ENCODE measurements at places on chromosomes 11 and 22.

GRCh38 chr22:30880847-30881246 lies 87.7 kb downstream of the MORC2 start:
- no peak for DNase-seq

DNA sequence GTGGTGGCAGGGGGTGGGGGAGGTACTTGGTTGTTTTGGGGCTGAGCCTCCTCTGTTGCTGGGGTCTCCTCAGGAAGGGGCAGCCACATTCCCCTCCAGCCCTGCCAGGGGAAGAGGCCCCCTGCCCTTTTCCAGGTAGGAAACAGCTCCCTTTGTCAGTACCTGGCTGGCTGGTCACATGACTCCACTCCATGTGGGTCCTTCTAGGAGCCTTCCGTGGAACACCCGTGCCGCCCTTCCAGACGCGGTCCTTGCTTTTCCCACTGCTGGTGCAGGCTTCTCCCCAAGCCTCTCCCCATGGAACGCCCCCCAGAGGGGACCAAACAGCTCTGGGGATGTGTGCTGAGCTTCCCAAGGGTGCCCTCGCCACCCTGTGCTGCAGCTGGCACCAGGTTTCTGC lies 19.9 kb downstream of the IFT27 start:
- DNase-seq: no peak

DNA sequence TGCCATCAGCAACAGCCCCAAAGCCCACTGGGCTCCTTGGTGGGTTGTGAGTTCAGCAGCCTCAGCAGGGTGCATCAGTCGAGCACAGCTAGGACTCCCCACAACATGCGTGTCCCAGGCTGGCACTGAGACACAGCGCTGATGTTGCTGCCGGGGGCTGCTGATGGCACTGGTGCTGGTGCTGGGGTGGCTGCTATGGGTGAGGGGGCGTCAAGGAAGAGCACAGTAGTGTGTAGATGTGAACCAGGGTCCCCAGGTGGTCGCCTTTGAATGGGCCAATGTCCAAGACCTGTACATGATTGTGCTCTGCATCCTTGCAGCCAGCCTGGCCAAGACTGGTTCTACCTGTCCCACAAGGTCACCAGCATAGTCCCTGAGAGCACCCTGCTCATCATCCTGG lies 121.3 kb upstream of the SERPIND1 start:
- no peak for DNase-seq

DNA sequence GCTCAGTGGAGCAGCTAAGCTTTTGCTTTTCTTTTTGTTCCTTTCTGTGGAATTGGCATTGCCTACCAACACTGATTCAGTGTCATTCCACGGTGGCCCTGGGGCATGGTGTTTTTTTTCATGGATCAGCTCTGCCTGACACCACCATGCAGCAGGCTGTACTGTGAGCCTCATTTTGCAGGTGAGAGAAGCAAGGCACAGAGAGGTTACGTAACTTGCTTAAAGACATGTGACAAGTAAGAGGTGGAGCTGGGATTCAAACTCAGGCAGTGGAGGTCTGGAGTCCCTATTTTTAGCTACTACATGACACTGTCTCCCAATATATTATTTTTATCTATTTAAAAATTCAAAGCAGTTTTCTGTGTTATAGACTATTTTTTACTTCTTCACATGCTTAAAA lies 44.4 kb downstream of the APOL3 start:
- DNase-seq: no peak

- DNase-seq: no peak
These were observed 54.2 kb downstream of the EXT2 start for GRCh38 chr11:44149651-44150050.

- DNase-seq: no peak
These were observed 1.2 kb downstream of the CHID1 start for GRCh38 chr11:909406-909805.
